Tibial artery (tissue), 4 donors: ENCODE measurements at places on chromosomes 13 and 19.

- DNase-seq, result no peak
Observed at GRCh38 chr13:44692173-44692713, 116.1 kb upstream of the TSC22D1 start.

- no peak for DNase-seq
Observed at GRCh38 chr19:52542984-52543664, 15.7 kb downstream of the ZNF808 start.

DNA sequence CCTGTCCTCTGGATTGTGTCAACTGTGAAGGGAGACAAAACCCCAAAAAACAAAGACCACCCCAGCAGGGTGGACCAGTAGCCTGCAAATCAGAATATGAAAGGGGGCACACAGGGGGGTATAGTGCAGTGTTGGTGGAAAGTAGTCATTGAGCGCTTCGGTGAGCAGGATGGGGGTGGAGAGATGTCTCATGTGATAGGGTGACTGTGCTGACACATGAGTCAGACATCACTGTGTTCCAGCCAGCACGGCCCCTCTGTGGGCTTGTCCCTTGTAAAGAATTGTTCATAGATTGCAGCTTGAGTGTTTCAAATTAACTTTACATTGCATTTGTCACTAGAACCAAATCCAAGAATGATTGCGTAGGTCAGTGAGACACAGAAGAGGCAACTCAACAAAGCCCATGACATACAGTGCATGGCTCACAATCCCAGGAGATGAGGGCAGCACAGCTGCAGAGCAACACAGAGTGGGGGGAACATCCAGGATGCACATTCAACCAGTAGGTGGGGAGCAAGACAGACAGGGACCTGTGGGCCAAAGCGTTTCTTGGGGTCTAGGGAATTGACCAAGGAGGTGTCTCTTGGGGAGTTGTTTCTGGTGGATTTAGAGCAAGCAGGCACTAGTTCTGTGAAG, 7.5 kb downstream of the ZNF440 start:
- DNase-seq, result no peak

- no peak for DNase-seq
Observed at GRCh38 chr13:23399347-23399746, 34.2 kb downstream of the SACS start.

DNA sequence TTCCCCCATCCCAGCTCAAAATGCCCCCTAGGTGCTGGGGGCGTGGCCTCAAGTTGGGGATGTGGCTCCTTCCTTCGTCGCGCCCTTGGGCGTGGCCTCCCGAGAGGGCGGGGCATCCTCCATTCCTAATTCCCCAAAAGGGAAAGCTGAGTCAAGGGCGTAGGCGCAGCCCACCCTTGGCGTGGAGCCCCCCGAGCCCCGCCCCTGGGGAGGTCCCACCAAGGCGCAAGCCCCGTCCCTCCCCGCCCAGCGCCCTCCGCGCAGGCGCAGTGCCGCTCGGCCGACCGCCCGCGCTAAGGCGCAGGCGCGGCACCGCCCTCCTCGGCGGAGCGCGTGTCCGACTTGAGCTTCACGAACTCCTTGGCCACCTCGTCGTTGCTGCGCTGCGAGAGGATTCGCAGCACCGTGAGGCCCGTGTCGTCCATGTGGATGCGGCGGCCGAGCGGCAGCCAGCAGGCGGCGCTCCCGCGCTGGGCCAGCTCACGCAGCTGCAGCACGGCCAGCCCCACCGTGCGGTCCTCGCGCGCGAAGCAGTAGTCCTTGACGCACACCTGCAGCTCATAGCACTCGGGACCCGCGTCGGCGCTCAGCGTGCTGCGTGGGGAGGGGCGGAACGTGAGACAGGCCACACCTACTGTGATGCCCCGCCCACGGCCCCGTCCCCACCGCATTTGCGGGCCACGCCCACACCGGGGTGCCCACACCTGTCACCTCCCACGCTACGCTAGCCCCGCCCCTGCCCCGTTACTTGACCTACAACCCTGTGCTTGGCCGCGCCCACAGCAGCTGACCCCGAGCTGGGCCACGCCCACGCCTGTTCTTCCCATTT, 50.5 kb downstream of the COLGALT1 start:
- peak; percentile 72 for DNase-seq

DNA sequence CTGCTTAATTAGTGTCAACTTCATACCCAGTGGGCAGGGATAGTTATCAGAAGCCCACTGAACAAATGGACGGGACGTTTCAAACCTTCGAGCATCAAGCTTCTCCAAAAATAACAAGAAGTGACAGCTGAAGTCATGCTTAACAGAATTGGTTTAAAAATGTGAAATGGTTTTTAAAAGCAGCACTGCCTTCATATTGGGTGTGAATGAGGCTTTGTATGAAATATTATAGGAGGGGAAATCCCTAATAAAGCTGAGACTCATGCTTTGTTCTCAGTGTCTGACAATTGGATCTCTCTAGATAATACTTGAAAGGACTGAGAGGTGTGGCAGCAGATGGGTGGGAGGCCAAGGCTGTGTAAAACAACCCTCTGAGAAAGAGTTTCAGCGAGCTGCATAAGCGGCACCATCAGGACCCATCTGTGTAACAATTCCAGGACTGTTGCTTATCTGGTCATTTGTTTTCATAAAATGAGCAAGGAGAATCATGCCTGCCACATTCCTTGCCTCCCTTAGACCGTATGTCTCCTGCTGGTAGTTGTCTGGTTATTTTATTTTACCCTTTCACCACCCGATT, 667.7 kb downstream of the DIAPH3 start:
- no peak for DNase-seq

DNA sequence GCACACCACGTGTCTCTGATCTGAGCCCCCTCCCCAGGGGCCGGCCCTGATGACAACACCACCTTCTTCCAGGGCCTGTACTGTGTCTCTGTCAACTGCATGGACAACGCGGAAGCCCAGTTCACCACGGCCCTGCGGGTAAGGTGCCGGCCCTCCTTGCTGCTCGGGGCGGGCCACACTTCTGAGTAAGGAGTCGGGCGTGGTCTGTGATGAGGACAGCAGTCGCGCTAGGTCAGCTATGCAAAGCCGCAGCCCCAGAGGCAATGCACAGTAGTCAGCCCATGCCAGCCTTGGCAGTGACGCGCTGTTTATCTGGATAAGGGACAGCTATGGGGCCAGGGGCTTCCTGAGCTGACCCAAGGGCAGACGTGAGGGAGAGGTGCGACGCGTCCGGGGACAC, 24.6 kb downstream of the MAU2 start:
- DNase-seq, result no peak

- no peak for DNase-seq
Observed at GRCh38 chr13:49272296-49272695, 24.6 kb downstream of the CDADC1 start.

- no peak for DNase-seq
Observed at GRCh38 chr19:33125929-33126388, 6.0 kb upstream of the WDR88 start.

DNA sequence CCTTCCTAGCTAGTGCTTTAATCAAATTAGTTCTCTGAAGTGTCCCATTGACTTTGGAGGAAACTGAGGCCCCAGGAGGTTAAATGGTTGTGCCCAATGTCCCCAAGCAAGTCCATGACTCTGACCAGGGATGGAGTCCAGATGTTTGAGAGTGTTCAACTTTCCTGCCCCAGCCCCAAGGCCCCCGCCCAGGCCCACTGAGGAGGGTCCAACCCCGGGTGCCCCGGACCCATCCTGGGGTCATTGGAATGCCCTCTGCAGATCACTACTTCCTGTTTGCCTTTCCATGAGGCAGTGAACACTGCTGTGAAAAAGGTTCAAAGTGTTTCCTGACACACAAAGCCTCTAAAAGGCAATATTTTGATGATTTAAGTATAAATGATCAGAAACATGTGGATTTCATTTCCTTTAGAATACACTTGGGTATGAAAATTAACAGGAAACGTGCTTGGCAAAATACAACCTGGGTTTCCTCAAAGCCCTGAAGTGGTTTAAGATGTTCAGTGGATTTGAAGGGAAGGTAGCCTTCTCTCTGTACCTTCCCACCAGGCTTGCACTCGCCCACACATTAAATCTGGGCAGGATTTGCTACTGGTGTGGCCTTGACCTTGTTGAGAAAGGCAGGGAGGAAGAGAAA, 335.7 kb downstream of the TSHZ3 start:
- DNase-seq, result no peak

DNA sequence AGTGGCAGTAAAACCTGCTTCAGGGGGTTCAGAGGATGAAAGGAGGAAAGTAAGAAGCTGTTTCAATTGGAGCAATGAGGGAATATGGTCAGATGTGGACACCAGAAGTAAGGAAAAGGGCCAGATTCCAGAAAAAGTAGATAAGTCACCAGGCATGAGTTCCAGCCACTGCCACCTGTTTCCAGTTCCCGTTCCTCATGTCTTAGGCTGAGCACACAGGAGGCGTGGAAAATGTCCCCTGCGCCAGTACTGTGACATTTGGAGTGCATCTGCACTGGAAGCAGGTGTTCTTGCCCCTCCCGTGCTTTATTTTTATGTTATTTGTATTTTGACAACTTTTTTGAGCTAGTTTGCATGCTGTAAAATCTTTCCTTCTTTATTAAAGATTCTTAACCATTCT, 25.3 kb downstream of the LMO7 start:
- no peak for DNase-seq

- DNase-seq, result no peak
Observed at GRCh38 chr19:39078436-39079200, 5.5 kb upstream of the ACP7 start.

- DNase-seq, result no peak
Observed at GRCh38 chr19:31351056-31351854, 2.0 kb upstream of the TSHZ3 start.

- no peak for DNase-seq
Observed at GRCh38 chr13:24071423-24072075, 89.0 kb upstream of the SPATA13 start.

DNA sequence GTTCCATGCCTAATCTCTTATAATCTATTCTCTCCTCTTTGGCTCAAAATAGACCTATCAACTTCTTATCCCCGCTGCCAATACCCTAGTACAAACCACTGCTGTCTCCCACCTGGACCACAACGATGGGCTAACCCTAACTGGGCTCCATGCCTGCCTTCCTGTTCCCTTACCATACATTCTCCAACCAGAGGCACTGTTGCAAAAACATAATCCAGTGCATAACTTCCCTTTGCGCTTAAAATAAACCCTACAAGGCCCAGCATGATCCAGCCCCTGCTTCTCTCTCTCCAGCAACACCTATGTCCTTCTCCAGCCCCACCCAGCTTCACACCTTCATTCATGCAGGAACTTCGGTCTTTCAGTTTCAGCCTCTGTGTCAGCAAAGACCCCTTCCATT, 27.4 kb upstream of the CEBPA start:
- DNase-seq, result no peak

DNA sequence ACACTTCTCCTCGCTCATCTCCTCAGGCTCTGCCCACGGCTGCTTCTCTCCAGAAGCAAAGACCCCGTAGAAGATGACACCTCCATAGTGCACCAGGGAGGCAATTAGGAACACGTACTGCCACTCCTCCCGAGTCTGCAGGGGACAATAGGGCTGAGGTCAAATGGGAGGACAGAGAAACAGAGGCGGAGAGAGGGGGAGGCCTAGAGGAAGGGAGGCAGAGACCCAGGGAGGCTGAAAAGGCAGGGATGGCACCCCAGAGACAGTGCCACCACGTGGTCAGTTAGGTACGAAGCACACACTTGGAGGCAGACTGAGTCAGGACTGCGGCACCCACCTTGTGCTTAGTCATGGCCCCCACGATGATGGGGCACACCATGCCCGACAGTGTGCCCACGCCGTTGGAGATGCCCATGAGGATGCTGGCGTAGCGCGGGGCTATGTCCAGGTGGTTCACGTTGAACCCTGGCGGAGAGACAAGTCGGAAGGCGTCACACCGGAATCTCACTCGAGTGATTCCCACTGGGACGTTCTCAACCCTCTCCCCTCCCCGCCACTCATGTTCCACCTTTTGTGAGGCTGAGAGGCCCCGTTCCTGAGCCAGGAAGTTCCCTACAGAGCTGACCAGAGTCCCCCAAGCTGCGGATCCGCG, 5.6 kb downstream of the GFY start:
- no peak for DNase-seq

GRCh38 chr13:89496478-89496877, 1825.3 kb downstream of the SLITRK5 start:
- no peak for DNase-seq

- no peak for DNase-seq
Observed at GRCh38 chr13:92317066-92317465, 909.5 kb upstream of the GPC6 start.

DNA sequence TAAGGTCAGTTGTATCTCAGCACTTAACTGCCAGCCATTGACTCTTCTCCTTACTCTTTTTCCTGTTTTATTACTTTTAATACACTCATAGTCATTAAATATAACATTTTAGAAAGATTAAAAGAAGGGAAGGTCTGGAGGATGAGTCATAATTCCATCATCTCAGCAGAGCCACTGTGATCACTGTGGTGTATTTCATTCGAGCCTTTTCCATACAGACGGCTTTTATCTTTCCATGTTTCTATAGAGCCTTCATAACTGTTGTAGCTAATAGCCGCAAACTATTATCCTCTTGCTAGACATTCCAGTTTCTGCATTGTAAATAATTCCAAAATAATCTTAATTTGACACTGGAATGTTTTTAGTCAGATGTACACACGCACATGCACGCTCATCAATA, 4.7 kb upstream of the FLT1 start:
- DNase-seq, result no peak

DNA sequence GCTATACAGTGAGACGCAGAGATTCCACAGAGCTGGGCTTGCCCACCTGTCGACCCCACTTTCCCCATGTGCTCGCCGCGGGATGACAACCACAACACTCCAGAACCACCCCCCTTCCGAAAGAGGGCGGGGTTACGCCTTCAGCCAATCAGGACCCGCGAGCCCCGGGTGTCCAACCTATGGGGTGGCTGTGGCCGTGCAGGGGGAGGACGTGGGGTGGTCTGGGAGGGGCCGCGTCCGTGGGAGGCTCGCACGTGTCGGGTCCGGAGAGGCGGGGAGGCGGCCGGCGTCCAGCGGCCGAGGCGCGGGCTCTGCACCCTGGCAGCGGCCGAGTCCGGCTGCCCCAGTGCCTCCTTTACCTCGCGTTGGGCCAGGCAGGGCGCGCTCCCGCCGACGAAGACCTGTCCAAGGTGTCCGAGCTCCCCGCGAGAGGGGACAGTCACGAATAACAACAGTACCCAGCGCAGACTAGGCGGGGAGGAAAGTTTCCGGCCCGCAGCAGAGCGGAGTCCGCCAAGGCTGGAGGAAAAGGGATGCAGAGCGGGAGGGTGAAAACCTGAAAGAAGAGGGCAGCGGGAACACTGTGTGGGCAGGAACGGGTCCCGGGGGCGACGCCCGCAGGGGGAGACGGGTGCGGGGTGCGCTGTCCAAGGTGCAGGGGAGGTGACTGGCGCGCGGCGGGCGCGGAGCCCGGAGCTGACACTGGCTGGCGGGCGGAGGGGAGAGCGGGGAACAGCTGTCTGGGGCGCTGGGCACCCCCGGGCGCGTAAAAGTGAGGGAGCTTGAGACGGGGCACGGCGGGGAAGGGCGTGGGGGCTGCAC, 911 bp downstream of the ENOX1 start:
- peak; percentile 80 for DNase-seq

GRCh38 chr13:37274569-37275497, 169.4 kb upstream of the CSNK1A1L start:
- no peak for DNase-seq
